ENCODE measurements at places on chromosomes 7 and 10.

DNA sequence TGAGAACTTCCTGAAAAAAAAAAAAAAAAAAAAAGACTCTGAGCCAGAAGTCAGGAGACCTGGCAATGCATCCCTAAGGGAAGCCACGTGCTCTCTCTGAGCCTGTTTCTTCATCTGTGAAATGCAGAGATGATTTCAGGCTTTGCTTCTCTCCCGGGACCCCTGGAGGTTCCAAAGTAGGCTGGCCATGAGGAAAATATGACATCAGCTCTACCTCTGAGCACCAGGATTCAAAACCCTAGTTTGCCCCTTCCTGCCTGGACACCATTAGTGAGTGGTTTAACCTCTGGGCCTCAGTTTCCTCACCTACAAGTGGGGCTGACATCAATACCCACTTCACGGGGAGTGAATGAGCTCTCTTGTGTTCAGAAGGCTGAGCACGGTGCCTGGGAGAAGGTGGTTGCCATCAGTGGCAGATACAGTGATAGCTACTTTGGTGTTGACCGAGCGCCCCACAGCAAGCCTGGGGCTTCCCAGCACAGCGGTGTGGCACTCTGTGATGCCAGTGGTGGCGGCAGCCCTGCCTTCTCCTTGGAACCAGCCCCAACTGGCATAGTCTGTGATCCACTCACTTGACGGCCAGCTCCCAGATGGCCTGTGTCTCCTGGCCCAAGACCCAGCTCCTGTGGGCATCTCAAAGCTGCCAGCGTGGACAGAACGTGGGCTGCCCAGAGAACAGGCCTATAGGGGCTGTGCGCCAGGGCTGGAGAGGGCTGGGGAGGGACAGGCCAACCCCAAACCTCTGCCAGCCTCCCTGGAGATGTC is 153.1 kb upstream of the UNC5B start:
- no peak for DNase-seq

DNA sequence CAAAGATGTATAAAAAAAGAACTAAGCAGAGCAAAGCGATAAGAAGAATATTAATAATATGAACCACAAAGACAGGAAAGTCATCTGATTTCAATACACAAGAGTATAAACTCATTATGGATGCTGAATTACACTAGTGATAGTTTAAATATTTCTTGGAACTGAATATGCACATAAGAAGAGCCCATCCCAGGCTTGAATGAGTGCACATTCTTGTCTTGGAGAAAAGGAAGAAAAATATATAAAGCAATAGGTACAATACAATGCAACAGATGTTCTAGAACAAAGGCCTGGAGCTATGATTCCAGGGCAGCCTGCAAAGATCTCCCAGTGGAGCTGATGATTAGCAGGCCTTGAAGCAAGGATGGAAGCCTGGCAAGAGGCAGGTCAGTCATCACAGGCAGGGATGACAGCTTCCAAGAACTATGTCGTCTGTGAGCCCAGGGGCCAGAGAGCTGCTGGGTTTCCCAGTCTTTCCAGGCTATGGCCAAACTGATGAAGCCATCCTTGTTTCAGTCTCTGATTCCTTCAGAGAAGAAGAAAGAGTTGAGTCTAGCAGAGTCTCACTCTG is 277.6 kb downstream of the KCNMA1 start:
- peak; percentile 74 for DNase-seq

DNA sequence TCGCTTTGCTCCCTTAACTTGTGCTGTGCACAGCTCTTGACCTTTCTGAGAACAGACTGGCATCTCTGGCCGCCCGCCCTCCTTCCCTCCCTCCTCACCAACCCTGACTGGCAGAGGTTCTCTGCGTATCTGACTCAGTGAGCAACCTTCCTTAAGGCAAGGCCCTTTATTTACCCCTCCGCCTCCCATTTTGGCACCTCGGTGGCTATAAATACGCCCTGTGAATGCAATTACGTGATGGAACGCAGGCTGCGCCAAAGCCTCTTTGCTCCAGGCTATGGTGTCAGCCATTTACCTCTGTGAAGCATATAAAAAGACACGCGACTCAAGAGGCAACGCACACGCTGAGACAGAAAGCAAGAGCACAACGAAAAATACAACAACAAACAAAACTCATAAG is 764.3 kb downstream of the SUGCT start:
- no peak for DNase-seq

DNA sequence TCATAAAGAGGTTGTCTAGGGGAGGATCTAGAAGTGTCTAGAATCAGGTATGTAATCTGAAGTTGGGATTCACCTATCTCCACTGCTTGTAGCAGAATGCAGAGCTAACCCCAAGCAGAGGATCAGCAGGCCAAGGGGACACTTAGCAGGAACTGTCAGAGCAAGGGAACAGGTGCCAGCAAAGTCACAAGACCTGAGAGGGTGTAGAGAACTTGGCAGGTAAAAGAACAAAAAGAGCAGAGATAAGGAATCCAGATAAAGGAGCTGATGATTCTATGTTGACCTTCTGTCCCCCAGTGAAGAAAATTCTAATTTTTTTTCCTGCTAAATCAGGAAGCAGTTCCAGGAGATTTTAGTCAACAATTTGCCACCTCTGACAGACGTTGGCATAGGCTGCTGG is 91.4 kb upstream of the CCDC71L start:
- DNase-seq, result no peak

DNA sequence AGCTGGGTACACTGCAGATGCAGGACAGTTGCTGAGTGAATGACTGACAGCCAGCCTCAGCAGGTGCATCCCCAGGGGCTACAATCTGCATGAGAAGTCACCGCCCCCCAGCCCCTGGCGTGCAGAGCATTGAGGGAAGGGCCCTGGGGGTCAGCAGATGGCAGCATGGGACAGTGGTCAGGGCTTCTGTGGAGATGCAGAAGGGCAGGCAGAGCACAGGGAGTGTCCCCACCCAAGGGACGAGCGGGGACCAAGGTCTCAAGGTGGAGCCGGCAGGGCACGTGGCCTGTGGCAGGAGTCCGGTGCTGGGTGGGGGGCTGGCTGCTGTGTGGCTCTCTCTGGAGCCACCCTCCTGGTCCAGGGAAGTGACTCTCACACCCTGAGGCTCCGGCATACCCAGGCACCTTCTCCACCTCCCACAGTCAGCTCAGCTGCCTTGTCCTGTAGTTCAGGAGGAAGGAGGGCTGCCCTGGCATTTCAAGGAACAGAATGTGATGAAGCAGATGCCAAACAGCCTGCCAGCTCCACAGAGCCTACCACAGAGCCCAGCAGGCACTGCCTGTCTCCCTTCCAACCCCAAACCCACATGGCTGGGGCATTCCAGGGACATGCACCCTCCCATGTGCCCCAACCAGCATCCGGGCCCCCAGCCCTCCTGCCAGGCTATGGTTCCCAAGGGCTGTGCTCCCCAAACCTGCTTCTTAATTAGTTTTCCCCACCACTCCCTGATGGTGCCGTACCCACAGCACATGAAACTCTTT is 114.5 kb downstream of the TMEM130 start:
- DNase-seq, result no peak

- peak; percentile 86 for DNase-seq
These were observed 14.1 kb upstream of the AKR1B10 start for GRCh38 chr7:134513169-134513752.

DNA sequence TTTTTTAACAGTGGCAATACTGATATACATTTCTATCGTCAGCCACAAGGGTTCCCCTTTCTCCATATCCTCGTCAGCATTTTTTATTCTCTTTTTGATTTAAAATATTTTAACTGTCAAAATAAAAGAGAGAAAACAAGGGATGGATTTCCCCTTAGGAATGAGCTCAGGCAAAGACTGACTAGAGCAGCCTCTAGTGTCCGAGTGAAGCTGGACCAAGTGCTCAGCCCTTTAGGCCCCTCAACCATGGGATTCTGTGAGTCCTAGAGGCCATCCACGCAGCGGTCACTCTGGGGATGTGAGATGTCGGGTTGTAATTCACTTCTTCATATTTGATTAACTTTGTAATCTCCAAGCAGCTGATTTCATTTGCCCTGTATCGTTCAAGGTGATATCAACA is 137.4 kb upstream of the RNF32 start:
- no peak for DNase-seq

DNA sequence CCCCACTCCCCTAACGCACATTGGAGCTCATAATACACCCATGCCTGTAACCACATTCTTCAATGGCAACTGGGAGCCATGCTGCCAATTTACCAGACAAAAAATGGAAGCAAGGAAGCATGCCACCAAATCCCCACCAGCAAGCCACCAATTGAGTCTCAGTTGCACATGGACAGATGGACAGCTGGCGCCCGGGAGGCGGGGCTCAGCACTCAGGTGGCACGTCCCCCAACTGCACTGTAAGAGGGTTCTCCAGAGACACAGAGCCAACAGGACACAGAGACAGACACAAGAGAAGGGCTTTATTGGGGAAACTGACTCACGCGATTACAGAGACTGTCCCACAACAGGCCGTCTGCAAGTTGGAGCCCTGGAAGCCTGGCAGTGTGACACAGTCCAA is 2.5 kb downstream of the MAD1L1 start:
- no peak for DNase-seq
